ENCODE measurements at places on chromosomes 7 and 10.

DNA sequence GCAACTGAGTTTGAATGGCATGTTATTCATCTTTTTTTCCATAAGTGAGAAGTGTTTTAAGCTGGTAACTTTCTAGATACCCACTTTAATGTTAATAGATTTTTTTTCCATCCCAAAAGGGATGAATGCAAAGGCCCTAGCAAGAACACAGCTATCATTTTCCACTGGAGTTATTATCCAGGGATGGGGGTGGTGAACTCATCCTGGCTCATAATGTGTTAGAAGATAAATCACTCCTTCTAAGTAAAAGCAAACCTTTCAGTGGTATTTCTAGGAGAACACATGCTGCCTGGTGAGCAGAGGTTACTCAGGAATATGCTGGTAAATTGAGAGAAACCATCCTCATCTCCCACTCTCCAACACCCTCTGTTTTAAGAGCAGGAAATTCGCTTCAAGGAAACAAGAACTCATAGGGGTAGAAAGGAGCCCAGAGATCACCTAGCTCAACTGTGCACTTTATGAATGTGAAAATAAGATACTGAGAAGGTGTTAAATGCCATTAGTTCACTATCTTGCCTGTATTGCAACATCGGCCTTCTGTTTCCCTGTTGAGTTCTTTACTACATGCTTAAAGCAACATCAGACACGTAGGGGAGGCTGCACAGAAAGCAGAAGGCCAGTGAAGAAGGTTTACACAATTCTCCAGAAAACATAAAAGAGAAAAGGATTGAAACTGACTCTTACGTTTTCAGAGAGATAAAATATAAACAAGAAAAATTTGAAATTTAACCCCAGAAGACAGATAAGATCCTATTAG is 264.0 kb upstream of the PRKCQ start:
- no peak for DNase-seq

DNA sequence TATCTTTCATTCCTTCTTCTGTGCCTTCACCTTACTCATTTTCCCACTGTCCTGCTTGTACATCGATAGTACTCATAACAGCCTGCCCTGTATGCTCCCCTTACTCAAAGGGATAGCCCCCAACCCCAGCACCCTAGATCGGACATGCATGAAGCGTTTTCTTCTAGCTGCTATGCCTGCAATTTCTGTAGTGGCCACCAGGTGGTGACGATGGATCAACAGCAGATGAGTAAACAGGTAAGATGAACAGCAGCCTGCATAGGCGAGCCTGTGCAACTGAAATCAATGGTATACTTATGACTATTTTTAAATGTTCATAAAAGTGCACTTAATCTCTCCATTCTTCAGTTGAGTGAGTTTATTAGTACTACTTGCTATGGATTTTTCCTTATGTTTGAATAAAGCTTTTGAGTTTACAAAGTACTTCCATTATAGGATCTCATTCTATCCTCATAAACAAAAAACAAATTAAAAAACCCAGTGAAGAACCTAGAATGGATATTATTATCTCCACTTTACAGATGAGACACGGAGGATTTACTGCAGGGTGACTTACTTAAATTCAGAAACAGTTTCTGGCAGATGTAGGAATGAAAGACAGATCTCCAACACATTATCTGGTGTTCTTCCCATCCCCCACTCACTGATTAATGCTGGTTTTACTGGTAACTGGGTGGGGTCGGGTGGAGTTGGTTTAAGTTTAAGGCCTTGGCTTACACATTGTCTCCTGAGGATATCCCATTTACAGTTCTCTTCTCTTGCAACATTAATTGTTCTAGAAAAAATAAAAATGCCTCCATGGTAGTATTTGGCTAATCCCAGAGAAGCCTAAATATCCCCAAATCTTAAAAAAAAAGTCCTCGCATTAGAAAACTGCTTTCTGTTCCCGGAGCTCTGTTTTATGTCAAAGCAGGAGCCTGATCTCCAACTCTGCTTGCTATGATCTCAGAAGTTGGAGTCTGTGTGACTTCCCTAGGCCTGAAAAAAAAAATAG is 222.1 kb downstream of the GLI3 start:
- peak; percentile 40 for DNase-seq

- no peak for DNase-seq
Observed at GRCh38 chr10:10778959-10779358, 238.7 kb upstream of the CELF2 start.

DNA sequence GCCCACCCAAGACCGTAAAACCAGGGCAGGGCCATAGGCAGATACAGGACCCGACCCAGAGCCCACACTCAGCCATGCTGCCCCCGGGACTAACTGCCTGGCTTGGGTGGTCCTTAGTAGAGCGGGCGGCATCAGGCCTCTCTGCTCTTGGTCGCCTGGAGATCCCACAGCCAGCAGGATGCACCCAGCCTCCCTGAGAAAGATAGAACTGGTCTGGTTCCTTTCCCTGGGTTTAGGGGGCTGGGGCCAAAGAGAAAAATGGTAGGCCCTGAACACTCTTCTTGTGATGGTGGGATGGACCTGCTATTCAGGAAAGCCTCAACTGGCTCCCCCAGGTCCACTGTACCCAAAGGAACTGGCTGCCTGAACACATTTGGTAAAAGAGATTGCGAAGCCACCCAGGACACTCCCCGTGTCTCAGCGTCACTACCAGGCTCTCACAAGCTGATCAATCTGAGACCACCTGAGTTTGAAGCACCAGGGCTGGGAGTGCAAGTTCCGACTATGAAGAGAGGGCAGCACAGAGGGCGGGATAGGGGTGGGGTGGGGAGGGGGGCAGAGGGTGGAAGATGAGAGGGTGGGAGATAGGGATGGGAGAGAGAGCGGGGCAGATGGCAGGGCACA is 591.5 kb downstream of the DNAJB6 start:
- no peak for DNase-seq

GRCh38 chr7:48667407-48667806 is 256.9 kb upstream of the CDC14C start:
- no peak for DNase-seq

DNA sequence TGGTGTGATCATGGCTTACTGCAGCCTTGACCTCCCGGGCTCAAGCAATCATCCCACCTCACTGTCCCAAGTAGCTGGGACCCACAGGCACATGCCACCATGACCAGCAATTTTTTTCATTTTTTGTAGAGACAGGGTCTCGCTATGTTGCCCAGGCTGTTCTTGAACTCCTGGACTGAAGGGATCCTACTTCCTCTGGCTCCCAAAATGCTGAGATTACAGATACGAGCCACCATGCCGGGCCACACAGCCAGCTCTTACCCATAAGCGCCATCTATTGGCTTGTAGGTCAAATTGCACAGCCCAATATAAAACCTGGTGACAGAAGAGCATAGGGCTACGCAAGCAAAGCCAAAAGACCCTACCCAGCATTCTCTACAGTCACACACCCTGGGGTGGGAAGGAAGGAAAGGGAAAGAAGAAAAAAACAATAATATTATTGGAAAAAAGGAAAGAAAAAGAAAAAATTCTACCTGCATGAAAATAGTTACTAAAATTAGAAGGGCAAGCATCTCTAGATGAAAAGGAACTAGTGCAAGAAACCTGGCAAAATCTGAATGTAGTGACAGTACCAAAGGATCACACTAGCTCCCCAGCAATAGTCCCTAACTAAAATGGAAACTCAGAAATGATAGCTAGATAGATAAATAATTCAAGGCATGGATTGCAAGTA is 29.4 kb upstream of the AMPH start:
- DNase-seq, result peak; percentile 45

- DNase-seq, result peak; percentile 57
Observed at GRCh38 chr7:151518105-151518946, 1.4 kb downstream of the RHEB start.

- no peak for DNase-seq
Observed at GRCh38 chr10:103626178-103626577, 132.7 kb downstream of the NEURL1 start.

- DNase-seq, result no peak
Observed at GRCh38 chr10:67539312-67539711, 156.7 kb downstream of the CTNNA3 start.

- DNase-seq, result no peak
Observed at GRCh38 chr10:113456741-113457140, 96.1 kb upstream of the HABP2 start.

DNA sequence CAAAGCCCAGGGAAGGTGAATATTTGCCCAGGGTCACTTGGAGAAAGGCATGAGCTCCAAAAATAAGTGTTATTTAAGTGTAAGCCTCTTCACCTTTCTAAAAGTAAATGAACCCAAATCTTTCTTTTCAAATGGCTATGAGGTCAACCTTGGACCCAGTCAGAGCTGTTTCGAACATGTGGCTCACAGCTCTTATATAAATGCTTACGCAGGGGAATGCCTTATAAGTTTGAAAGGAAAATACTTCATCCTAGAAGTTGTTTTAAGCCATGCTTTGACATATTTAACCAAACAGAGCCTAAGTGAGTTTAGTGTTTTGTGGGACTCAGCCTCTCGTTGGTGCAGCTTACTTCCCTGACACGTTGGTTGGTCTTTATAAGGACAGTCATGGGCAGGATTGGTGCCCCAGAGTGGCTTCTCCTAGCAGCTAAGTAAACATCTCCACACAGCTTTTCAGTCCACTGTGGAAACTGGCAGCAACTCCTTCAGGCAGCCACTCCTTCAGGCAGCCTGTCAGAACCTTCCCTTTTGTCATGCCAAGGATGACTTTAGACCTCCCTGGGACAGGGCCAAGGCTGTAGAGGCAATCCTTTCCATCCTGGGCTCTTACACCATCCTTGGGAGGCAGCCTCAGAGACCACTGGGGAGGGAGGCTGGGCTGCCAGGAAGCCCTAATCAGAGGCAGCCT is 43.6 kb downstream of the MINDY4 start:
- no peak for DNase-seq

DNA sequence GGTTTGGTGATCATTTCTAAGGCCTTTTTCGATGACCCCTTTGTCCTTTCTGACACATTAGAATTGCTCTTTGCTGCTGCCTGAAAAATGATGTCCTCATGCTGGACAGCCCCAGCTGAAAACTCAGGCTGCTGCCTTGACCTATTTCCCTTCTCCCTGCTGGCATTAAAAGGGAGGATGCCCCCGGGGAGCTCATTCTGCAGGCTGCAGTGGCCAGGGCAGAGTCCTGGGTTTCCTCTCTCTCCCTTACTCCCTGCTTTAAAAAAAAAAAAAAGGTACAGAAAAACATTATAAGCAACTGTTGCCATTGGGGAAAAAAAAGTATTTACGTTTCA is 35.4 kb downstream of the LRRC4 start:
- no peak for DNase-seq

- DNase-seq, result peak; percentile 22
Observed at GRCh38 chr7:117993377-117994003, 120.2 kb upstream of the CTTNBP2 start.

- no peak for DNase-seq
Observed at GRCh38 chr7:55129541-55130394, 111.0 kb downstream of the EGFR start.

DNA sequence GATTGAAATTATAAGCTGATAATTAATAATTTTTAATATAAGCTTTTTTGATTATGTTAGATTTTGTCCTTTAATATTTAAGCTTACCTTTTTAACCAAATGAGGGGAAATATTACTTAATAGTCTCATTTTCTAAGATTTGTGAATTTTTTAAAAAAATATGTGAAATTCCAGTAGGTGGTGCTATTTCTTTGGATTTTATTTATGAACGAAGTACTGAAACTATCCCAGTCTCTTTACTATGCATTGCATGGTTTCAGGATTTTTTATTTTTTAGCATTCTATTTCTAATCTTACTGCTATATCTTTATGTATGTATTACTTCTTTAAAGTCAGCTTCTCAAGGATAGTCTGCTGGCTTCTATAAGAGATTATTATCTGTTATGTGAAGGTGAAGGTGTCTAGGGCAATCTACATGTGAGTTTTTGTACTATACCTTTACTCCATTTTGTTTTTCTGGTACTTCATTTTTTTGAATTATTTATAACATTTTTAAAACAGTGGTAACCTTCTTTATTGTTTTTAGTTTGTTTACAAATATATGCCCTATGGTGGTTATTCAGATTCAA is 78.3 kb downstream of the ATRNL1 start:
- no peak for DNase-seq

- no peak for DNase-seq
Observed at GRCh38 chr7:81233208-81233940, 314.5 kb upstream of the SEMA3C start.

DNA sequence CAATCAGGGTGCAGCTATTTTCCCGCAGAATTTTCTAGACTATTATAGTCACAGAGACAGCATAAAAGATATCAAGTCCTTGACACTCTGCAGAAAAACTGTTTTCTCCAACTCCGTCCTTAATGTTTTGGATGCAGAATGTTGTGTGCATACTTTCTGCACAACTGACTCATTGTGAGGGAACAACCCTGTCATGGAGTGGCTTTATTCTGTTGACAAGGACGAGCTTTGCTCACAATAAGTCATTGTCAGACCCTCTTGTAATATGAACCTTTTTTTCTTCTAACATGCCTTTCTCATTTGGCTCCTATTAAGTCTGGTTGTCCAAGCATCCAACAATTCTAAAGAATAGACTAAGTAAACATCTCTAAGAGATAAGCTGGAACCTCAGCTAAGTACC is 17.3 kb downstream of the ABCB4 start:
- DNase-seq, result peak; percentile 13

DNA sequence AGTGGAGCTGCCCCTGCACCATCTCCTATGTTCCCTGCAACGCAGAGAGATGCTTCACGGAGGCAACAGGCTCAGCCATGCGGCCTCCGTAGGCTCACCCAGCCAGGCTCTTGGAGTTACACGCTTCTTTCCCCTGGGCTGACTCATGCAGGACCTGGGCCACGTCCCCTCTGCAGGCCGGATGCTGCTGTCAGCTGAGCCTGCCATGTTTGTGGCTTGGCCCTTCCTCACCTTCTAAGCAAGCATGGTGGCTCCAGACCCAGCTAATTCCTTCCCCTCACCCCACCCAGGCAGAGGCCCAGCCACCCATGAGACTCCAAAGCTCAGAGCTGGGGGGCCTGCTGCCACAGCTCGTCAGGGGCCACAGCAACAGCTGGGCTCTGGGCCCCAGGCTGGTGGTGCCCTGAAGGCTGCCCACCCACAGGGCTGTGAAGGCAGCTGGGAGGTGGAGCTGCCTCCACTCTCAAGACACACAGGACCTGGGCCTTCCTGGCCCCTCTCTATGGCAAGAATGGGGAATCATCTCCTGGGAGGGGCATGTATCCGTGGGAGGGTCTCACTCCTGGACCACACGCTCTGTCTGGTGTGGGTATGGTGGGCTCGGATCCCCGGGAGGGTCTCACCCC is 219.6 kb downstream of the ELFN1 start:
- no peak for DNase-seq

DNA sequence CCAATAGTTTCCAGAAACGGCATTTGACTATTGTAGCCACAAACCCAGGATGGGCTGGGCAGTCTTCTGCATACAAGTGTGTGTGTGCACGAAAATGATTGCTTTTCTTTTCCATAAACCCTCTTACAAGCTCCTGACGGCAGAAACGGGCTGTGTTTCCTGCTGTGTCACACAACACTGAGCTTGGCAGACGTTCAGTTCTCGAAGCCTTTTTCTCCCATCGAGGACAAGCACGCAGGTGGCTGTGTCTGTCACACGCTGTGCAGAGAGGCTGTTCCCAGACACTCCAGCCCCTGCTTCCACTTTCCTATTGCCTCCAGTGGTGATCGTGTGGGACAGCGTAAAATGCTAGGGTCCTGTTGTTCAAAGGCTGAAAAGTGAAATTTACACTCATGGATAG is 32.1 kb downstream of the RBAK start:
- no peak for DNase-seq

GRCh38 chr7:157898261-157898660 is 561.5 kb downstream of the DNAJB6 start:
- no peak for DNase-seq

- DNase-seq, result peak; percentile 34
Observed at GRCh38 chr7:102288285-102288930, 1.7 kb downstream of the SH2B2 start.

- DNase-seq, result no peak
Observed at GRCh38 chr7:120060281-120060680, 212.7 kb upstream of the KCND2 start.

Data from NCI-H526 (cell line).